Upper lobe of left lung (tissue), 6 donors: ENCODE measurements at places on chromosomes 3 and 15. TPM values are rescaled to one million over a fixed set of nuclear protein-coding genes. Genes with fewer than 3 reads are reported as not detected.

- DNase-seq = no peak
Observed at GRCh38 chr3:16441371-16441875, 72.1 kb downstream of the RFTN1 start.

- DNase-seq = no peak
Observed at GRCh38 chr3:170826047-170826446, 43.9 kb downstream of the RPL22L1 start.

Gene GOLGA6L1
- not detected for total RNA-seq

Gene EPB42
- 0.39 TPM for total RNA-seq

Gene NTRK3
- 2.3 TPM for total RNA-seq

- no peak for DNase-seq
Observed at GRCh38 chr3:186882881-186883685, 40.6 kb downstream of the ADIPOQ start.

Gene CIB2
- total RNA-seq = not detected

GRCh38 chr3:38170722-38171121 is 5.4 kb downstream of the OXSR1 start:
- no peak for DNase-seq

GRCh38 chr3:161599697-161600096 is 103.1 kb downstream of the OTOL1 start:
- DNase-seq = no peak

Gene WHAMM
- 11.2 TPM for total RNA-seq

Gene HERC2
- total RNA-seq = 113 TPM

DNA sequence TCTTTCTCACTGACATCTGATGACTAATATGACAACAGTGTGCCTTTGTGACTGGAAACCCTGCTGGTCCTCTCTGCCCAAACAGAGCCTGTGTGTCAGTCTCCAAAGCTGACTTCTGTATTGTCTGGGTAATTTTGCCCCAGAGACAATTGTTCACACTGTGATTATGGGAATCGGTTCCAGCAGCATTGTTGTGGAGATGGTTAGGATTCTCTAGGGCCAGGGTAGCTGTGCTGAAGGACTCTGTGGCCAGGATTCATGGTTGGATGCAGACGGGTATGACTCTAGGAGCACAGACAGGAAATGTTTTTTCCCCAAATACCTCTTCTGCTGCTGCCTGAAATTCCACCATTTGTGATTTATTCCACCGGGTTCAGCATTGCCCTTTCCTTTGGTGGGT is 57.5 kb upstream of the ITGA11 start:
- no peak for DNase-seq

Gene TUSC7
- not detected for total RNA-seq

Gene CLDN16
- 1.0 TPM for total RNA-seq

DNA sequence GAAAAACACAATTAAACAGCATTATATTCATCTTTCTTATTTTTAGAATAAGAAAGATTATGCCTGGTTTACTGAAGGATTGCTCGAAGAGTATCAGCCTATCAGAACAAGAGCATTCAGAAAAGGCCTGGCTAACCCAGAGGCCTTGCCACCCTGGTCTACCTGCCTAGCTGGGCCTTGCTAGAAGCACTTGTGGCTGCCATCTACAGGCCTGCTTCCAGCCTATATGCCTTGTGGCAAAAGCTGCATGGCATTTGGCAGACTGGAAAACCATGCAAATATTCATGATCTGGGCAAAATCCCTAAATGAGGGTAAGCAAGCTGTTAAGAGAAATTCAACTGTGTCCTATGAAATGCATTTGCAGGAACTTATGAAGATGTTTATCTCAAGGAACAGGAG is 9.3 kb upstream of the ATP13A4 start:
- DNase-seq = peak; percentile 80

GRCh38 chr3:81521855-81522254 is 239.6 kb downstream of the GBE1 start:
- DNase-seq = no peak

DNA sequence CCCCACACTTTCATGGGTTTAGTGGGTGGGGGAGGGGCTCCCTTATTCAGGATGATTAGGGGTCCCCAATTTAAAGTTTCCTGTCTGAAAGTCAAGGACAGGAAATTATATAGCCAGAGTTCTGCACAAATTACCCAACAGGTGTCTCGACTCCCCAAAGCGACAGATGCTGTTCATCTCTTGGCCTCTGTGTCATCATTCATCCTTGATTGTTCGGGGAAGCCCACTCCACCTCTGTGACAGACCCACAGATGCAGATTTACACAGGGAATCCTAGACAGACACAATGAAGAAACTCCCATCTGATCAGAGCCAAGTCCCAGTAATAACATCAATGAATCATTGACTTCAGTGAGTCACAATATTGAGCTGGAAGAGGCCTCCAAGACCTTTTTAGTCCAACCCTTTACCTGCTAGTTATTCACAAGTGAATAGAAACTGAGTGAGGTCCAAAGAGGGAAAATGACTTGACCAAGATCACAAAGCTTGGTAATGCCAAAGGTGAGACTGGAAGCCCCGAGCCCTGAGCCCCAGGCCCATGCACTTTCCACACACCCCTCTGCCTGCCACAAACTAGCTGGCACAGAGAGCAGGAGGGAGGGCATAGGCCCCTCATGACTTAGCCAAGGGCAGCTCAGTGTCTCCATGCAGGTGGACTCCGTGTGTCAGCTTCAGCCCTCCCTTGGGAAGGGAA is 7.9 kb upstream of the SRP14 start:
- DNase-seq = no peak

Gene IMPG2
- total RNA-seq = not detected

DNA sequence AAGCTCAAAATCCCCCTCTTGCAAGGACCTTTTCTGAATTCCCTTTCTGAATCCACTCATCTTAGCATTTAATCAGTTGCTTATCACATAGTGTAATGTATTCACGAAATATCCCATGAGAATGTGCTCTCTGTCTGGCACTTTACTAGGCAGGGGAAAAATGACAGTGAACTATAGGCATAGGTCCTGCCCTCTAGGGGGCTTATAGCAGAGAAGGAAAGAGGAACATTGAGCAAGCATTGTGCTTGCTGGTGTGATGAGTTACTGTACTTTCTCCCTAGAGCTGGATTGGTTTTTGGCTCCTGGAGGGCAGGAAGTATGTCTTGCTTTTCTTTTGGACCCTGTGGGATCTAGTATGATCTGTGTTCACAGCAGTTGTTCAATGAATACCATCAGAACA is 26.5 kb downstream of the DUOX2 start:
- no peak for DNase-seq

- DNase-seq = no peak
Observed at GRCh38 chr3:152578769-152579168, 256.2 kb upstream of the P2RY1 start.

DNA sequence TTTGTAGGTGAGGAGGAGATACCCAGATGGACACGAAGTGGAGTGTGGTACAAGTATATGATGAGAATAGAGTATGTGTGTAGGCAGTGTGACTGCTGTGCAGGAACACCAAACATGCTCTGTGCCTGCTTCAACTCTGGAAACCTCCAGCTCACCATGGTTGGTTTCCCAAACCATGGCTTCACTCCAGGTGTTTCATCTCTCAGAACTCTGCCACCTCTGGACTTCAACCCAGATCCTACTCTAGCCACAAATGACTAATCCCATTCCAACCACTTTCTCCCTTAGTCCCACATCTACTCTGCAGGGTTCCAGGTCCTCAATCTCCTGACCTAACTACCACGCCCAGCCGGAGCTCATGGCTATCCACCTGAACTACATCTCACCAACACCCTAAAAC is 102.1 kb downstream of the RYK start:
- DNase-seq = no peak
